Progenitor cell of endocrine pancreas (in vitro differentiated cells): ENCODE measurements at places on chromosomes 5 and 9.

- DNase-seq = no peak
Observed at GRCh38 chr9:93254806-93255493, 71.0 kb downstream of the WNK2 start.

GRCh38 chr9:95588724-95589588, 72.2 kb upstream of the PTCH1 start:
- no peak for DNase-seq

DNA sequence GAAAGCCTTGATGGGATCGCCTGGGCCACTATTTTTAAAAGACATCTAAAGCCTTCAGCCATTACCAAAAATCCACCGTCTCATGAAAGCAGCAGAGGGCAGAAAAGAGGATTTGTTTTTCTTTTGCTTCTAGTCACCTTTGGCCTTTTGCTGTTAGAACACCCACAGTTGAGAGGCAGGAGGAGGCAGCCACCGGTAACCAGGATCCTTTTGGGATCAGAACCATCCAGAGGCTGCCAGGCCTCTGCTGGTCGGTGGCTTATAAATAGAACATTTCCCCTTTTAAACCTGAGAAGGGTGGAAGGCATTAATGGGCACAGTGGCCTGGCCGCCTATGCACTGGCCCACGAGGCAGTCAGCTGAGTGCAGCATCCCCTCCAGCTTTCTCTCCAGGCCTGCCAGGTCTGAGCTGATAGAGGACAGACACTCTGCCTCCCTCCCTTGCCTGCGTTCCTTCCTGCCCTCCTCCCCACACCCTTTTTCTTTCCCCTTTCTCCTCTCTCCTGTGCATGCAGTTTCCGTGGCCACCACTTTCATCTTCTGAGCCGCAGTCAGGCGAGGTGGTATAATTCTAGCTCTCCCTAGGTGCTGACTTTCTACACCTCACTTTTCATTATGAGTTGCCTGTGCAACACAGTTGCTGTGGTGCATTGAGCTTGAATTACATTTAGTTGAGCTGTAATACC, 253.4 kb downstream of the ARHGAP26 start:
- no peak for DNase-seq

- DNase-seq = no peak
Observed at GRCh38 chr5:76445830-76446229, 42.7 kb downstream of the IQGAP2 start.

DNA sequence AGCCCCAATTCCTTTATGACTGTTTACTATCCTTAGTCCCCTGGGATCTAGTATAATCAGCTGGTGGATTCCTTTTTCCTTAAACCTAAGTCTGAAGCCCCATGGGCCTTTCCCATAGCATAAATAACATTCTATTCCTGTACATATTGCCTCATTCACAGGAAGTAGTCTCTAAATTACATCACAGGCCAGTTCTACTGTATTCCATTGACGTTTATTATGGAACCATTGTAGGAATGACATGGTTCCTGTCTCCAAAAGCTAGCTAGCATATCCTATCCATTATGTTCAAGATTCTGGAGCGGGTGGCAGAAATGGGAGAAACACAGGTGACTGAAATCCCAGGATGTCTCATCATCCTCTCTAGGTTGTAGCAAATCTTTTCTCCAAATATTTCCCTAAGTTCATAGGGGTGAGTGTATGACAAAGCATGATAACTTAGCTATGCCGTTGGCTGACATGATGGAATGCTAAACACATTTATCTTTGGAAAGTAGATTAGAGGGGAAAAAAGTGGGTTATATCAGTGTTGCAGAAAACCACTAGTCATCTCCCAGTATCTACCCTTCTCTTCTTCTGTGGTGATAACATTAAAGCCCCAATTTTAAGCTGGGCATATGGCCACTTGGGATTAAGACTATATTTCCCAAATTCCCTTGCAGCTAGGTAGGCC, 140.1 kb downstream of the FGF1 start:
- no peak for DNase-seq

DNA sequence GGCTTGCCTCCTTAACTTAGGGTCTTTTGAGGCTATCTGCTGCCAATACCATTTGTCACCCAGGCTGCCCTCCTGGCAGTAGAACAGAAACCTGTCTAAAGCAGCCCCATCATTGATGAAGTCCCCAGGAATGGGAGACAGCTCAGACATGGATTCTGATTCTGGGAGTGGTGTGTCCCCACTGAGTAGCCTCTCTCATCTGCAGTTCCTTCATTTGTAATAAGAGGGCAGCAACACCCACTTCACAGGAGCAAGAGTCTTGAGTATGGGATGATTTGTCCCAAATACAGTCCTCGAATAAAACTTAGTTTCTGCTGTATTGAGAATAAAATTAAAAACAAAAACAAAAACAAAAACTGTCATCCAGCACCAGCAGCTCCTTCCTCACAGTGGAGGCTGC, 167.6 kb downstream of the ASTN2 start:
- DNase-seq = no peak

GRCh38 chr5:151005950-151006576, 14.3 kb upstream of the GPX3 start:
- DNase-seq = no peak

DNA sequence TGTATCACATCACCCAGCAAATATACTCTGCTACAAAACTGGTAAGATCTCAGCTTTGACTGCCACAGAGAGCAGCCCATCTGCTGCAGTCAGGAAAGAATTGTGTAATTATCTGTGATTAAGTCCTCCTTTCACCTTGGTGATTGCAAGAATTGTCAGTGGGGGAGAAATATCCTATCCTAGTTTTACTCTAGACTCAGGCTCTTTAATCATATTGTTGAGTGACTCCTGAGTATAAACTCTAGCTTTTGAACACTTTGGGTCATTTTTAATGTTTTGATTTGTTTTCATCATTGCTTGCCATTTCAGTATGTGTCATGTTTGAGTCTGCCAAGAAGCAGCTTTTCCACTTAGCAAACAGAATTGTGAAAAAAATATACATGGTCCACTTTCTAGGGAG, 32.1 kb downstream of the VCAN start:
- DNase-seq = no peak

- DNase-seq = no peak
Observed at GRCh38 chr9:133489253-133490190, 10.6 kb upstream of the SLC2A6 start.

- DNase-seq = no peak
Observed at GRCh38 chr9:82057805-82058204, 69.2 kb downstream of the SPATA31D1 start.

- peak; percentile 64 for DNase-seq
Observed at GRCh38 chr5:179343719-179344430, 1.4 kb downstream of the ADAMTS2 start.

DNA sequence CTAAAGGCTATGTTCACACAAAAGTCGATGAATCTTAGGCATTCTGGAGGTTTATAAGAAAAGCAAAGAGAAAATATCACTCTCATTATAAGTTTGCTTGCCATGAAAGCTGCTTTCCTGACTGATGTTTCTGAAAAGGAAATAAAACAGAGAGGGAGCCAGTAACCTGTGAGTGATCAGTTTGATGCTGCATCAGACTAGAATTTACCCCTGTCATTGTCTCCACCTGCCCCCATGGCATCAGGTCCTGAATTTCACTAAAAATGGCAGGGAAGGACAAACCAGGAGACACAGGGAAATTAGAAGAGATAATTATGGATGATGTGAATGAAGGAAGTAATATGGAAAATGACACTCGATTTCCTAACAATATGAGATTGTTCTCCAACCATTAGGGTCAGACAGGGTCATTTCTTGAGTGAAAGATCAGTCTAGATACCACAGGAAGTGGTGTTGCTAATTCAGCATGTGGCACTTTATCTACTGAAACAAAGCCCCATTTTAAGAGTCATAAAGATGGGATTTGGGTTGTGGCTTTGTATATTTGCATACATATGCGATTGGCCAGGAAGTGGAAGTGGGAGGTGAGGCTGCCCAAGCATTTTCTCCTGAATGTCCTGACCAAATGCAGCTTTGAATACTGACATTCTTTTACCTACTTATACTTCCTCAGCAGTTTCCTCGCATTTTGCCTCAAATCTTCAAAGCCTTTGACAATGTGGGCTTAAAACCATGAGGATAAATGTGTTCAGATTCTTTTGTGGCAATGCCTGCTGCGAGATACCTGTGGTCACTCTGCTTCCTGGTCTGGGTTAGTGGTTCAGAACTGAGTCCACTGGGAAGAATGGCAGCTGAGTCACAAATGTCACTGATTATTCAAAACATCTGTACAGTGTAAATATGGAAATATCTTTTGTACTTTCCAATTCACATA, 29.7 kb downstream of the MEGF10 start:
- DNase-seq = no peak

- DNase-seq = no peak
Observed at GRCh38 chr5:40776658-40776977, 20.9 kb upstream of the TTC33 start.

DNA sequence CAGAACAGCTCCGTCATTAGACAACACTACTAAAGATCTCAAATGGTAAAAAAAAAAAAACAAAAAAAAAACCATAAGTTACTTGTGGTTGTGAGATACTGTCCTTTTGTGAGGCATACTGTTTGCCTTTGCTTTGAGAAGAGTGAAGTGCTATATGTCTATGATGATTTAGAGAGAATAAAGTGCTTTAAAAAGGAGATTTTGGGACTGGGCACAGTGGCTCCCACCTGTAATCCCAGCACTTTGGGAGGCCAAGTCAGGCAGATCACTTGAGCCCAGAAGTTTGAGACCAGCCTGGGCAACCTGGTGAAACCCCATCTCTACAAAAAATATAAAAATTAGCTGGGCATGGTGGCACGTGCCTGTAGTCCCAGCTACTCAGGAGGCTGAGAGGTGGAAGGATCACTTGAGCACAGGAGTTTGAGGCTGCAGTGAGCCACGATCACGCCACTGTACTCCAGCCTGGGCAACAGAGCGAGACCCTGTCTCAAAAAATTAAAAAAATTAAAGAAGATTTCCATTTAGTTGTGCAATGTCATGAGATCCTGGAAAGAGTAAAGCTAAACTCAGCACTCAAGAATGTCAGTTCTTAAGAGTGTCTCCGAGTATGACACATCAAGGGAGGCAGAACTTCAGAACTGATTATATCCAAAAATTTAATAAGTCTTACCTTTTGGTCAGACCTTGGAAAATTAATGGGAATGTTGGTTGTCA, 87.3 kb downstream of the PRDM6 start:
- no peak for DNase-seq

DNA sequence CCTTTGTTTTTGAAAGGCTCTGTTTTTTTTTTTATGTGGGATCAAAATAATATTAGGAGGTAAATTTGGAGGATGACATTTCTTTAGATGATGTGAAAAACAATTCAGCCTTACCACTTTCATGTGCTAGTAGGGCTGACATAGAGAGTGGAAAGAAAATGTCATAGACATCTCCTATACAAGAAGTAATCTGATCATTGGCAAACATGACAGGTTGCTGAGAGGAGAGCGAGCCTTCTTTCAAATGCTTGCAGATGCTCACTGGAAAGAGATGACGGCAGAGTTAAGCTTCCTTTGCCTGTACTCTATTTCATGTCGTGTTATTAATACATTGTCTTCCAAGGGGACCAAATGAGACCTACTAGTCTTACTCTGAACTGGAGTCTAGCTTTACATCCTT, 160.1 kb upstream of the DAP start:
- no peak for DNase-seq

DNA sequence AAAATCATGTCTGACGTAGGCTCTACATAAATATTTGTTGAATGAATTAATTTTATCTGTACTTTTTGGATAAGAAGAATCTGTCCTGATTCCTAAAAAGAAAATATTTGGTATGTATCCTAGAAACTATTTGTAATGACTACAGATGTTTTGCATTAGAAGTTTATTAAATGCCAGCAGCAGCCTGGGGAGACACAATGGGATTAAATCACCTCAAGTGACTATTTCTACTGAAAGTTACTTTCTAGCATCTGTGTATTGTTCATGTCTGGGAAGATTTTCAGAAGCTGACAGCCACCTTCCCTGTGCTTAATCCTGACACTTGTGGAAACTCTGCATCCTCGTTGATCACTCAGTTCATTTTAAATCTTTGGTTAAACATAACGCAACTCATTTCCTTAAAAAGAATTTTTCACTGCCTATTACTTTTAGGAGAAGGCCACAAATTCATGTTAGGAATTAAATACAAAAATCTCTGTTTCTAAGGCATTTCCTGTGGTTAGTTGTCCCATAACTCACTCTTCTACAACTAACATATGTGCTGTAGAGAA, 209.3 kb upstream of the PPP1R2B start:
- no peak for DNase-seq

DNA sequence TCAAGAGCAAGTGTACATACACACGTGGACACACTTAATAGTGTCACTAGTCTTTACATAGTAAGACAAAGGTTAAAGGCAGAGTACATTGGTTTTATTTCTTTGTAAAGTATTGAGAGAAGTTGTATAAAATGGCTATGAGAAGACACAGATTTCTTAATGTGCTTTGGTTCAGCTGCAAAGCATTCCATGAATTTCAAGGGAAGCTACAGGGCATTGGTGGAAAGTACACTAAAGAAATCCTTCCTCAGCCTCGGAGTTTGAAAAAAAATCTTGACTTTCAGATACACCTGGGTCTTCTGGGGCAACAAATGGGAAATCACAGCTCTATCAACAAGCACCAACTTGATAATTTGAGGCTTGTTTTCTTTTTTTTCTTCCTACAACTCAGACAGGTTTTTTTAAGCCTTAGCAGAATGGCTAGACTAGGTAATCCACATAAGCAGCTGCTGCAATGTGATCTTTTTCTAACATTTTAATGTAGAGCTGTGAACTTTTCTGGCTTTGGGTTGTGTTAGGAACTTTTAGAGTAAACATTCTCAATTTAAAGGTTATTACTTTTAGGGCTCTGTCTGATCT, 140.4 kb upstream of the FST start:
- no peak for DNase-seq

DNA sequence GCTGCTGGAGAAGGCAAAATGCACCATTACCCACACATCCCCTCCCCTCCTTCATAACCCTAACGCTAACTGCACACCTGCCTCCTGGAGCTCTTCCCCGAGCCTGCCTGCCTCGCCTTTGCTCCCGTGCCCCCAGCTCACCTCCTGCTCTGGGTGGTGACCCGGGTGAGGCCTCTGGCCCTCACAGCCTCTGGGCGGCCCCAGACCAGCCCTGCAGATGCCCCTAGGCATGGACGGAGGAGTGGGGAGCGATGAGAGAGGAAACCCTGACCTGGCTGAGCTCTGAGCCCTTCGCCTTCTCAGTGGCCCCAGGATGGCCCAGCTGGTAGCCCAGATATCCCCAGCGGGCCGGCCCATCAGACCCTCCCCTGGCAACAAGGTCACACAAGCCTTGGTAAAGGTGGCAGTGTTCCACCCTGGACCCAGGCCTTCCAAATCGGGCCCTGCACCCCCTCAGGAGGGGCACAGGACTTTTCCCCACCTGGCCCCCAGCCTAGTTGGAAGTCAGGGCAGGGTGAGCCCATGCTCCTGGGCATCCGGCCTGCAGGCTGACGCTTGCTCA, 14.5 kb upstream of the CAMSAP1 start:
- no peak for DNase-seq

GRCh38 chr9:31597977-31598376, 786.5 kb upstream of the ACO1 start:
- no peak for DNase-seq

- DNase-seq = no peak
Observed at GRCh38 chr9:124699575-124699974, 71.5 kb downstream of the NR6A1 start.

- no peak for DNase-seq
Observed at GRCh38 chr9:80020530-80020929, 448.8 kb downstream of the TLE4 start.
